ENCODE measurements at places on chromosomes 13 and 19.

GRCh38 chr13:81142306-81142999, 801.5 kb upstream of the SPRY2 start:
- no peak for DNase-seq

- no peak for DNase-seq
Measured at GRCh38 chr19:19547674-19548336, 9.7 kb downstream of the CILP2 start.

- no peak for DNase-seq
Measured at GRCh38 chr13:106530980-106531481, 4.4 kb downstream of the EFNB2 start.

DNA sequence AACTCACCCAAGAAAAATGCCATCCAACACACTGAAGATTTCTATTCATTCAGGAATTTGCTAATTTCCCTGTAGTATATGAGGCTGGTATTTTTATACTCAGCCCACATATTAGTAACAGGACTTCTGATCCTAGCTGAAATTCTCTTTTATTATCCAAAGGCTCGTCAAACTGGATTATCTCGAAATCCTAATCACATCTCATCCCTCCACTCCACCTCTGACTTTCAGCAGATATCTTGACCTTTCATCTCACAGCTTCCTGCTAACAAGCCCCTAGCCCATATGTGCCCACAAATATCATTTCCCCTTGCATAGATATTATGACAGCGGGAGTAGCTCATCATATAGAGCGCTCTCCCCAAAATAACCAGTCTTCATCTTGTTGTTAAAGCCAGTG, 279.7 kb downstream of the FGF14 start:
- DNase-seq = no peak

GRCh38 chr13:21256351-21256761, 79.9 kb downstream of the MRPL57 start:
- DNase-seq = no peak

DNA sequence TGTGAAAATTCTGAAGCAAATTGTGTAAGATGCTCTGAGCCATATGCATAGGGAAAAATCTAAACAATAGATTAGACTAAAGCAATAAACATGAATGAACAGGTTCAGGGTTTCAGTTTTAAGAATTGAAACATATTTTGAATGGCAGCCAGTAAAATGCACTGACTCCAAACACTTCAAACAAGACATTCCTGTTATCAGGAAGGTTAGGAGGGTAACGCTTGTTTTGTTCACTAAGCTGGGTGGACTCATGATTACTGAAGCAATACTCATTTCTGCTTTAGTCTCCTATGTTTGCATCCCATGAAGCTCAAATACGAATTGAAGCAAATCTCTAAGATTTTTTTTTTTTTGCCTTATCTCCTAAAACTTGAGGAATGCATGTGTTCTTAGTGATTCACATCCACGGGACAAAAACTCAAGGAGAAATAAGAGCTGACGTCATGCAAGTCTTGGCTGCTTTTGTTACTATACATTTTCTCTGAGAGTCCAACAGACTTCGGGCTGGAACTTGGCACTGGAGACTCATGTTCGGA, 29.1 kb upstream of the IGFL4 start:
- DNase-seq = no peak
